ENCODE measurements at places on chromosomes 2 and 18.

DNA sequence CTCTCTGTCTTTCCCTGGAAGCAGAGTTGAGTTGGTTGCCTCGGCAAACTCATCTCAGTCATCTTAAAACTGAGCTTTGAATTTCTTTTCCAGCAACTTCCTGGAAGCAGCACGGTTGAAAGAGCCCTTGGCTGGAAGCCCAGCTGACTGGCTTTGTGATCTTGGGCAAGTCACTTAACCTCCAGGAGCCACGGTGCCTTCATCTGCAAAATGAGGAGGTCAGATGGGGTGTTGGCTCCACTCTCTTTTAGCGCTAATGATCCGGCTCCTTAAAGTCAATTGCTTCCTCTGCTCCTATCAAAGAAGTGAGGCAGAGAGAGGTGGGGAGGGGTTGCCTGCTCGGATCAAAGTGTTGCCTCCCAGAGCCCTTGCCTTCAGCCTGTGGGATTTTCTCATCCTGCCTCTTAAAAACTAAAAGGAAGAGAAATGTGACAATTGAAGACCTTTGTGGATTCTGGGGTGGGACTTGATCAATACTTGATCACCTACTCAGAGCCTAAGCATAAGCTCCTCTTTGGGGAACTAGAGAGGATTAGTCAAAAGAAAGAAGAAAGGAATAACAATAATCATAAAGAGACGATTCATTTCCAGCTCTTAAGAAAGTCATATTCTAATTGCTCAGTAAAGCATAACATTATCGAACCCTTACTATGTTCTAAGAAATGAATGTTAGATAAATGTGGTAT lies 86.6 kb downstream of the MYCN start:
- no peak for DNase-seq

DNA sequence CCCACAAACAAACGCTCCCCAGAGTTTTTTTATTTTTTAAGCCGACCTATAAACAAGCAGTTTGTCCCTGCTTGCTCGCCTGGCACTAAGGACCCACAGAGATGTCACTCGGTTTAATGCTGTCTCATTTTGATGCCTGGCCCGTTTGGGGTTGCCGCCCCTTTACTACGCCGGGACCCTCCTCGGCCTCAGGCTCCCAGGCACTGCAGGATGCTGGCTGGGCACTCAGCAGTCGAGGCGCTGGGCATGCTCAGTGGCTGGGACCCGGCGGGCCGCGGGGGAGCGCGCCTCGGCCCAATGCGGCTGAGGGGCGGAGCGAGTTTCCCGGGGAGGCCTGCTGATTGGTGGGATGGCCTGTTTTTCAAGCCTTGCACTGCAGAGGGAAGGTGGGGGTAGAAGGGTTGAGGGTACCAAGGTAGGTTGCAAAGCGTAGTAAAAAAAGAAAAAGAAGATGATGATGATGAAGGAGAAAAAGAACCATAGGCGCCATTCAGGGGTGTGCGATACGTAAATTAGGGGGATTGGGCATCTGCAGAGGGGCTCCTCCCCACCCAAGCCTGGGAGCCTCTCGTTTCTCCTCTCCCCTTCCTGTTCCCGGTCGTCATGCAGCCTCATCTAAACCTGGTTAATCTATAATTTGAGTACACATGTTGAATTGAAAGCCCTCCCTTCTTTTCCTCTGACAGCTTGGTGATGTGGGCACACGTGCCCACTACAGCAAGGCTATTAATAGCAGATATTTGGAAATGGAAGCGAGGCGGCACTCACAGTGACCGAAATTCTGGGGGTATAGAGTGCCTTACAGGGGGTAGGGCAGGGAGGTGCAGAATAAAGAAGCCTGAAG lies 1.5 kb upstream of the IRS1 start:
- peak; percentile 61 for DNase-seq

- DNase-seq: no peak
Measured at GRCh38 chr2:152421521-152422370, 86.8 kb downstream of the FMNL2 start.

GRCh38 chr2:68466361-68466777 lies 725 bp downstream of the FBXO48 start:
- DNase-seq: no peak

- no peak for DNase-seq
Measured at GRCh38 chr2:63875131-63875527, 33.4 kb downstream of the UGP2 start.

DNA sequence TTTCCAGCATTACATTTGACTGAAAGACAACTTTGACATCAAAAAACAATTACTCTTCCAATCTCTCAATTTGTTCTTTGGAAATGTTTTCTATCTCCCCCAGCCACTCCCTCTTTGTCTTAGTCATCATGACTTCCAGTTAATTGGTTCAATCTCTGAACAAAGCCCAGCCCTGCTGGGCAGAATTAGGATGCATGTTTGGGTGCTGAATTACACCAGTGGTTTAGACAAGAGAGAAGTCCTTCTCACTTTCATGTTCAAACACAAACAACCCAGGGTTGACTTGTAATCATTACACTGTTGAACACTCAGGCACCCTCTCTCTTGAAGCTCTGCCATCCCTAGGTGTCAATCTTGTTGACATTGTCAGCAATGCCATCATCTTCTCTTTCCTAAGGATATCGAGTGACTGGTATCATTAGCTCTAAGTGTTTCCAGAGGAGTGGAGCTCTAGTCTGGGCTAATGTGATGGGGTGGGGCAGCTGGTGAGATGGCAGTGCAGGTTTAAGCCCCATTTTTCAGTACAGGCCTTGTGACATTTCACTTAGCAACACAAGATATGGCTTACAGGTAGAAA lies 90.8 kb upstream of the MEIS1 start:
- DNase-seq: no peak

DNA sequence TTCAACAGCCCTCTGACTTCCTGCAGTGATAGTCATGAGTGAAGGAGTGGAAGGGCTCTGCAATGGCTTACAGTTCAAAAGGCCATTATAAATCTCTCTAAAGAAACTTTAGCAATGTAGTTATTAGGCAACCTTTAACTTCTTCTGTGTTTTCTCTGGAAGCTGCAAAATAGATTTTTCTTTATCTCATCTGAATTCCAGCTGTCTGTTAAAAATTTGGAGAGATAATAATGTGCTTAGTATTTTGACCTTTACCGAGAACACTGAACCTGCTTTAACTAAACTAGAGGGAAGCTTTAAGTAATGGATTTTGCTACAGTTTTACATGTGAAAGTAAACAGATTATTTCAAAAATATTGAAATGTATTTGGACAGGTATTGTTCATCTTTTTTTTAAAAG lies 847.9 kb downstream of the ERBB4 start:
- DNase-seq: no peak

GRCh38 chr2:26542194-26542455 lies 64.2 kb upstream of the OTOF start:
- no peak for DNase-seq

DNA sequence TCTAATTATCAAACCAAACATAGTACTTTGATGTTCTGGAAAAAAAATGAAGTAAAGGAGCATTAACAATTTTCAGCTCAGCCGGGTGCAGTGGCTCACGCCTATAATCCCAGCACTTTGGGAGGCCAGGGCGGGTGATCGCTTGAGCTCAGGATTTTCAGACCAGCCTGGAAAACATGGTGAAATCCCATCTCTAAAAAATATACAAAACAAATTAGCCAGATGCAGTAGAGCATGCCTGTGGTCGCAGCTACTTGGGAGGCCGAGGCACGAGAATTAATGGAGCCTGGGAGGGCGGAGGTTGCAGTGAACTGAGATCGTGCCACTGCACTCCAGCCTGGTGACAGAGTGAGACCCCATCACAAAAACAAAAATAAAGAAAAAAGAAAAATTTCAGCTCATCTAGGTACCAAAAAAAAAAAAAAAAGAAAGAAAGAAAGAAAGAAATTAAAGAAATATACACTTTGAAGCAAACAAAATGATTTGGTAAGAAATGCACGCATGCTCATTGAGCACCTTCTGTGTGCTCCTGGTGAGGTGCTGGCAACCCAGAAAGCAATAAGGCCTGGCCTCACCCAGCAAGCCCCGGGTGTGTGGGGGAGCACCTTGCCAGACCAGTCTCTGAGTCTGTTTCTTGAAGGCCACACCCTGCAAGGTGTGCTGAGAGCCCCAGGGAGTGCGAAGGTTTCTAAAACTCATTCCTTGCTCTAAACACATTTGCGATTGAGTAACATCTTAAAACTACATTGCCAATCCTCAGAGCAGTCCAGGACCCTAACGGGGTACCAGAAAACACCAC lies 133.5 kb downstream of the TFCP2L1 start:
- no peak for DNase-seq

- no peak for DNase-seq
Measured at GRCh38 chr2:23420840-23421476, 36.0 kb downstream of the KLHL29 start.
